ENCODE measurements at places on chromosomes 5 and 9.

DNA sequence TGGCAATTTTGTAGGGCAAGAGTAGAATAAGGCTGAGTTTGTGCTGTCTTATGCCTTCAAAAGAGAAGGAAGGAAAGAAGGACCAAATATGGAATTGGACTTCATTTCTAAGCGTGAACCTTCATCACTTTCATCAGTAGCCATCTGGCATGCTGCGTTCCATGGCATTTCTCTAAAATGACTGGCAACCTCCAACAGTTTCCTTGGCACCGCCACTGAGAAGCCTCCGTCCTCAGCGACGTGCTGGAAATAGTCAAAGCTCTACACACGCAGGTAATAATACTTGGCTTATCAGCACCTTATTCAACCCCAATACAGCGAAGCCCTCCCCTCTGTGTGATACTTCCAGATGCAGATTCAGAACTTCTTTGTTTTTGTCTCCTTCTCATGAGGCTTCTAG, 169.7 kb upstream of the CD180 start:
- no peak for DNase-seq

DNA sequence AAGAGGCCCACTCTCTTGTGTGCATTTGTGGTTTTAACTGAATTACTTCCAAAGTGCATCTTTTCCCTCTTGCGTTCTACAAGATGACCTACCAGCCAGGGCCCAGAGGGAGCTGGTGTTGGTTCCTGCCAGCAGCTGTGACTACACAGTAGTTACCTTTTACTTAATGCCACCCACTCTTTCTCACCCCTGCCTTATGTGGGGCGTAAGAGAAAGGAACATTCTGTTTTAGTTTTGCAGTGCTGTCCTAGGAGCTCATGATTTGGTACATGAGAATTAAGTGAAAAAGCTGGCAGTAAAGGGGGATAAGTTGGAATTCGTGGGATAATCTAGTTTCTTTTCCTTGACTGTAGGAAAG, 45.4 kb downstream of the RCL1 start:
- DNase-seq, result no peak

DNA sequence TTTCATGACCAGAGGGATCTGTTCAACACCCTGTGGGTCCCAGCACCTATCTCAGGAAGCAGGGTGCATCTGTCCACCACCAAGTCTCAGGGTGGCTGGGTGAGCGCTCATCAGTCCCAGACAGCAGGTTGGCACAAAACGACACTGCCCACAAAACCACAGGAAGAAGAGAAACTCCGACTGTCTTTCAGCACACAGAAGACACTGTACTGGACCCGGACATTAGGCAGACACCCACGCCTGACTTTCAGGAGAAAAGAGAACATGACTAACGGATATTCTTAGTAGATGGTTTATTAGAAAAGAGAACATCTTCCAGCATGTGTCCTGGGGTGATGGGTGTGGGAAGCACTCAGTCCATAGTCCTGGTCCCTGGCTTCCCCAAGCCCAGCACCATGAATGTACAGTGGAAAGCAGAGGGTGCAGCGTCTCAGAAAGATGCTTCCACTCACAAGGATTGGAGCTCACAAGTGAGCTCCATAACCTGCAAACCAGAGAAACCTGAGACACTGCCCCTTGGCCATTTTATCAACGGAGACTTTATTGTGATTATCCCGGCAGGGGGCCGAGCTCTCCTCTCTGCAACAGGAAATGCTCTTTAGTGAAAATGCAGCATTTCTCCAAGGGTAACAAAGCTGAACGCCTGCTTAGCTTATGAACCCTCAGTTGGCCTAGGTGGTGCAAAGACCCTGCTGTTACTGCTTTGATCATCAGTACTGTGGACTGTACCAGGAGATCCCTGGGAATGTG, 35.8 kb upstream of the LCP2 start:
- DNase-seq, result peak; percentile 64

DNA sequence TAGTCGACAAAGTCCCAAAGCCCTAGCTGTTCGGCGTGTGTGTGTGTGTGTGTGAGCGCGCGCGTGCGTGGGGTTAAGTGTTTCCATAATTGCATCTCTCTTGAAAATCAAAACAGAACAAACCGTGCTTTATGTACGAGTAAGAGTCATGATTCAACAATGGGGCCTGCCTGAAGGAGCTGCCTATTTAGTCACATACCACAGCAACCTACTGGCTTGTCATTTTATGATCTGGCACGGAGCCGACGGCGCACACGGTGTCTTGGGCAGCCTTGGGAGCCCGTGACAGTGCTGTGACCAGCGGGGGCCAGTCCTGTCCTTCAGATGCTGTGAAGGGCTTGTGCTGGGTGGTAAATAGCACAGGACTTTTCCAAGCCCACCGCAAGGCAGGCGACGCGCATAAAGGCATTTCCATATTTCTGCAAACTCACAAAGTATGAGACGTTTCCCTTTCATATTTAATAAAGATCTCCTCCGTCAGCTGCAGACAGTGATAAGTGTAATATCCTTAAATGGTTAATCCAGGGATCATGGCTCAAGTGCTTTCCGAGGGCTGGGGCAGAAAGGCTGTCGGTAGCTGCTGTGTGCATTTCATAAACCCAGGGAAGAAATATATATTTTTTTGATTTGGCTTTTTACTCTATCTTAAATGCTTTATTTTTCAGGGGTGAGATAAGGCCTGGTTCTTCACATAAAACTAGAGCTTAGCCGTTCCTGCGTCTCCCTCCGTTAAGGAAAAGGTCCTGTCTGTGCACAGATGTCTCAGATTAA, 270.2 kb upstream of the IRX1 start:
- no peak for DNase-seq

- no peak for DNase-seq
Observed at GRCh38 chr5:21856987-21857386, 996.2 kb downstream of the CDH12 start.

DNA sequence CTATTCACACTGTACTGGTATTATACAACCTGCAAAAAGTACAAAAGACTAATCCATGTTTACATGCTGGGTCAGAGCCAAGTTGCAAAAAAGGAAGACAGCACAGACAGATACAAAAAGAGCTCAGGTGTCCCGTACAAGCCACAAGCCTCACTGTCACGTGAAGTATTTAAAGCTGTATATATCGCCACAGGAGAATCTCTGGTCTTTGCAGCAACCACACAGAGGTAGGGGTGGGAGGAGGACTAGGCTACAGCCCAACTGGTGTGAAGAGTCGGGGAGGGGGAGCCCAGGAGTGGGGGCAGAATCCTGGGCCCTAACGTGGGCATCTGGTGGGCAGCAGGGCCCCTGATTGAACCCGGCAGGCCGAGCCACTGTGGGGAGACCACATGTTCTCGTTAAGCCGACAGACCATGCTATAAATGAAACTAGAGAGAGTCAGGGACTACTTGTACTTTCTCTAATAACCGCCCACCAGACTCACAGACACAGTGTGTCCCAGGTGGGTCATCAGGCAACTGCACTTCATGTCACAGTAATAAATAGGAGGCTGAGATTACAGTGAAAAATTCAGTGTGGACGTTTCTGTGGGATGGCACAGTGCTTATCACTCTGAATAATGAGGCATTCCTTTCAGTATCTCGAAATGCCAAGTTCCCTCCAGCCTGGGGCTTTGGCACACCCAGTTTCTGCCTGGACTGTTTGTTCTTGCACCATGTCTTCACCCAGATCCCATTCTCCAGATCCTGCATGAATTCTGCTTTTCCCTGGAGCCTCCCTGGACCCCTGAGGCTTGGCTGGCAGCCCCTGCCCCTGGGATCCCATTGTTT, 79.3 kb upstream of the SH3PXD2B start:
- DNase-seq, result no peak

- no peak for DNase-seq
Observed at GRCh38 chr5:175809531-175810121, 61.8 kb upstream of the CPLX2 start.

DNA sequence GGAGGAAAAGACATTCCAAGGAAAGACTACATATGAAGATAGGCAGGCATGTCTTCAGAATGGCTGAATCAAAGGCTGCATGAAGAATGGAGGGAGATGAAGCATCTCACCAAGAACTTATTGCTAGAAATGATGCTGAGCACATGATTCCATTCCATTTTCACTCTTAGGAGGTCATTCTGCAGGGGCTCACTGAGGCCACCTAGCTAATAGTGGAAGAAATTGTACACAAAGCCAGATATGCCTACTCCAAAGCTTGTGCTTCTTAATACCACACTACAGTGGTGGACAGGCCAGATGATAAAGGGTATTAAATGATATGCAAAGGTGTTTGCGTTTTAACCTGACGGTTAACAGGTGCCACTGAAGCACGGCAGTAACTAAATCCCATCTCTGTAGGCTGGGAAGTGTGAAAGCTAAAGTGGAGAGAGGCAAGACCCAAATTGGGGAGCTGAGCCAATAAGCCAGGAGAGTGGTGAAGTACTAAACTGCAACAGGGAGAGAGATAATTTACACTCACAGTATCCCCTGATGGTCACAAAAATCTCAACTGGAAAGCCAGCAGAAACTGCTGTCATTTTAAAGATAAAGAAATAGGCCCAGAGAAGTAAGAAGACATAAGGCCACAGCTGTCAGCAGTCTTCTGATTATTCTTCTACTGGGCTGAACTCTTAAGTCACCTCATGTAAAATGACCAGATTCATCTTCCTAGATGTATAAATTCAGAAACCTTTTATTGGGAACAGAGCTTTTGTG, 14.6 kb downstream of the NDUFA8 start:
- DNase-seq, result no peak

- no peak for DNase-seq
Observed at GRCh38 chr9:123712399-123712798, 217.5 kb downstream of the DENND1A start.

DNA sequence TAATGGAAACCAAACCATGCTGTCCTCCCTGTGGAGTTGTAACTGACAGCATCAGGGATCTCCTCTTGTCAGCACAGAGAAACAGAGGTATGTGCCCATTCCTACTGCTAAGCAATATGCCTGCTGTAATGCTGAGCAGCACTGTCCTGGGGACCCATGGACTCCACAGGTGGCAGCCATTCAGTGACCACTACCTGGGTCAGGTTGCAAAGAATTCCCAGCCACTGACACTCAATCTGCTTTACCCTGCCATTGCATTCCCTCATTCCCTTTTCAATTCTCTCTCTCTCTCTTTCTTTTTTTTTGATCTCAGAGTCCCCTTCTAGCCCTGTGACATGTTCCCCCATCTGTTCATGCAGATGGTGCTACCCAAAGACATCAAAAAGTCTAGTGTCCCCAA, 104.1 kb downstream of the GABRB2 start:
- no peak for DNase-seq

GRCh38 chr9:125564631-125565030, 142.4 kb downstream of the MAPKAP1 start:
- no peak for DNase-seq

- DNase-seq, result no peak
Observed at GRCh38 chr9:38026840-38027527, 42.0 kb downstream of the SHB start.

GRCh38 chr5:166948679-166949078, 1342.8 kb upstream of the WWC1 start:
- DNase-seq, result no peak

- DNase-seq, result no peak
Observed at GRCh38 chr9:33877727-33878489, 60.9 kb downstream of the UBE2R2 start.

DNA sequence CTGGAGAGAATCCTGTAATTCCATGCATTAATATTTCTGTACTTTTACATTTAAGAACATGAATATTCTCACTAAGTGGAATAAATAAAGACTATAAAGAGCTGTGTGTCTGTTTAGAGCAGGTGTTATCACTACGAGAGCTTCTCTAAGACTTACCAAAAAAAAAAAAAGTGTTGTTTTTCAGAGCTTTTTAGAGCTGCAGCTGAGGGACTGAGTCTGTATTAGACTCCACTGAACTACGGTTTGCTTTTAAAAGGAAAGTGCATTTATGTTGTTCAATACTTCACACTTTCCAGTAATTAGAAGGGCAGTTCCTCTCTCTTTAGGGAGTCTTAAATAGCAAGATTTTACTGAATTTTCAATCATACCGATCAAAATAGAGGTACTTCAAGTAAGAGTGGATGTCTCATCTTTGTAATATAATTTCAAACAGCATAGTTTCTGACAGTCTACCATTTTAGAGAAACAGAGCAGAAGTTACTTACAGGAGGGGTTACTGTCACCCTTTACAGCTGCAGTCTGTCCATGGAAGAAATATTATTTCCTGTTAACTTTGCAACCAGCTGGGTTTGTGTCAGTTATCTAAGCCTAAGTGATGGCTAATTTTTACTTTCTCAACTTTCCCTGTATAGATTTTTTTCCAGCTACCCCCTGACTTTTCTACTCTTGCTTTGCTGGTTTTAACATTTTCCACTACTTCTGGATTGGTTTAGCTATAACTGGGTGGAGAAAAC, 2.4 kb downstream of the SYK start:
- no peak for DNase-seq

DNA sequence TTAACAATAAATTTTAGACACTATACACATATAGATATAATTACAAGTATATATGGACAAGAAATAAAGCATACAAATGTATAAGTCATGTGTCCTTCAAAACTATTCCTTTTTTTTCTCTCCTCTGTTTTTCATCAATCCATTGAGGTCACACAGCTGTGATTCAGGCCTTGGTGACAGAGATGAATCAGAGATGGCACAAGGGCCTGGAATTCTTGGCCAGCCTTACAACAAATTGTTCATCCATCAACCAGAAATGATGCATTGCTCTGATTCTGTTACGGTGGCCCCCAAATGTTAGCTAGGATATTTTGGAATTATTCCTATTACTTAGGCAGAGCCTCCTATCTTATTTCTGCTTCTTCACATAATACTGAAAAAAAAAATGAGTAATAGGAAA, 108.7 kb upstream of the MPDZ start:
- no peak for DNase-seq

GRCh38 chr9:136545692-136545964, 220 bp downstream of the NOTCH1 start:
- DNase-seq, result no peak

DNA sequence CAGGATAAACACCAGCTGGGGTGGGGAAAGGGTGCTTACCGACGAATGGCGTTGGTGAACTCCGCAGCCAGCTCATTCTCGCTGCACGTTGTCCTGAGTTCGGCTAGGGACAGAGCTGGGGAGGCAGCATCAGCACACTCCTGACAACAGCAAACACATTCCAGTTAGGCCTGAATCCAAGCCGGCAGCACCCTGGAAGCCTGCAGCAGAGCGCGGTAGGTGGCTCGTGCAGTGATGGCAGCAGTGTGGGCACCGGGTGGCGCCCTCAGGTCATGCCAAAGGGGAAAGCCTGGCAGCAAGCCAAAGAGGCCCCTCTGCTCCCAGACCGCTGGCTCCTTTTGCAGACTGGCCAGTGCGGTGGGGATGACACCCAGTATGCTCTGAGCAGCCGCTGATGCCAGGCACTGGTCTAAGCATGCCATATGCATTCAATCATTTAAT, 66.9 kb downstream of the DCP2 start:
- no peak for DNase-seq

- DNase-seq, result no peak
Observed at GRCh38 chr5:135007305-135007704, 26.7 kb downstream of the PITX1 start.

- no peak for DNase-seq
Observed at GRCh38 chr5:141507387-141508091, 18.7 kb downstream of the PCDHGC5 start.

- DNase-seq, result no peak
Observed at GRCh38 chr9:21831841-21832509, 29.5 kb downstream of the MTAP start.

Data from stimulated activated CD8-positive, alpha-beta memory T cell treated with anti-CD3 and anti-CD28 coated beads, Interleukin-4, amount 100 ng/mL, for 4 hours (primary cell).